HuH-7.5 (cell line): ENCODE measurements at places on chromosomes 3 and 15.

GRCh38 chr3:63631670-63632069 lies 20.8 kb upstream of the SNTN start:
- no peak for DNase-seq

GRCh38 chr3:81503026-81503425 lies 258.4 kb downstream of the GBE1 start:
- DNase-seq: no peak

GRCh38 chr3:79872483-79872882 lies 104.7 kb upstream of the ROBO1 start:
- DNase-seq: no peak

GRCh38 chr15:71273731-71274447 lies 158.6 kb downstream of the THSD4 start:
- no peak for DNase-seq

- no peak for DNase-seq
These were observed 6.5 kb downstream of the OR5K4 start for GRCh38 chr3:98359993-98360675.

DNA sequence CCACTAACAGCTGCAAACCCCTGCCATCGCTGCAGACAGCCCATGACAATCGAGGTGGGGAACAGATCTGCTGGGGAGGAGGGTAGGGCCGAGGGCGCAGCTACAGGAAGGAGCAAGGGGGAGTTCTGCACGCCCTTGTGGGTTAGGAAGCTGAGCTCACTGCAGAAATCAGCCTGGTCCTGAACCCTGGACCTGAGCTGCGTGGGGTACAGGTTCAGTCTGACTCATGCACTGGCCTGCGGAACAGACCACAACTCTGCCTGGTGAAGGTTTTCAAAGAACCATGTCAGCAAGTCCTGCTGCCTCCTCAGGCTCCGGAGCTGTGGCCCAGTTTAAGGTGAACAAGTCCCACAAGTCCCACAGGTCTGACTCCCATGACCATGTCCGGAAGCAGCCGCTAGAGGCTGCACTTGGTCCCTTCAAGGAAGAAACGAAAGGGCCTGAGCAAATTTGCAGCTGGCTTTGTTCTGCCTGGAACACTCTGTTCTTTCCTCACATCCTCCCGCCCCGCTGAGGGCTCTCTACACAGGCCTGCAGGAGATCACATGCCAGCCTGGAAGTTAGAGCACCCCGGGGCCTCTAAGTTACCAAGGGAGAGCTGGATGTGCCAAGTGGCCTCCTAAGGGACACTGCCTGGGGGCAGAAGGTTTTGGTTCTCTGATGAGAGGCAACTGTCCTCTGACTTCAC lies 49.4 kb upstream of the AKAP13 start:
- DNase-seq: peak; percentile 65

DNA sequence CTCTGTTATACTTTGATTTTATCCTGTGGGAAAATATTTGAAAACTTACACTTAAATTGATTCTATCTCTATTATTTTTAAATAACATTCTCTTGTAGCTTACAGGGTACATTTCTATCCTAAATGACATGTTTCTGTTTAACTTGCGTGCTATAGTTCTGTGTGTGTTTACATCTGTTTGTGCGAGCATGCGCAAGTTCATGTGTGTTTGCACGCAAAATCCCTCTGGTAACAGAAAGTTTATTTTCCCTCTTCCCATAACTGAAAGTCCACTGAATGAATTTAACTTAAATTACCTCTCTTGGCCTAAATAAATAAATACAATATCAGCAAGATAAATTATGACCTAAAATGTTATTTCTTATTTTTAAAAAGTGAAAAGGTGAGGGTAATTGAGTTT lies 117.3 kb upstream of the NEO1 start:
- no peak for DNase-seq

GRCh38 chr3:32500231-32500630 lies 2.4 kb downstream of the CMTM6 start:
- DNase-seq: no peak

DNA sequence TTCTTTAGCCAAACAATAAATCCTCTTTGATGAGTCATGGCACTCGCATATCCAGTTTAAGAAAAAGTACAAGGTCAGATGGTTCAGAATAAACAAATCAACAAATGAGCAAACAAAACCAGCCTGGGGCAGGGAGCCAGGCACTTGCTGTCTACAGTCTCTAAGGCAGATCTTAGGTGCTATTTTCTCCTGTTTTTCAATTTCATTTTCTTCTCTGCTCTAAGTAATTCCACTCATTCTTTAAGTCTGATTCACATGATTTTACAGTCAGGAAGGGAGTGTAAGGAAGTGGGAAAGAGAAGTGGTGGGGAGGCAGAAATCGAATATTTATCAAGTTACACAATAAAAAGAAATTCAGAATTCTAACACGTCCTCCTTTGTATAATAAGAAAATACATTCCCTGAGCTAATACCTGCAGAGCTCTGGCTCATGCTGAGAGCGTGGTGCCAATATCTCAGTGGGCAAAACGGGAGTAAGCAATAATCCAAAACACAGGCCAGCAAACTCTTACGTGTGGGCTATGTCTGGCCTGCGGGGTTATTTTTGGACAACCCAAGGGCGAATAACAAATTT lies 298.6 kb downstream of the ADAMTS17 start:
- no peak for DNase-seq

DNA sequence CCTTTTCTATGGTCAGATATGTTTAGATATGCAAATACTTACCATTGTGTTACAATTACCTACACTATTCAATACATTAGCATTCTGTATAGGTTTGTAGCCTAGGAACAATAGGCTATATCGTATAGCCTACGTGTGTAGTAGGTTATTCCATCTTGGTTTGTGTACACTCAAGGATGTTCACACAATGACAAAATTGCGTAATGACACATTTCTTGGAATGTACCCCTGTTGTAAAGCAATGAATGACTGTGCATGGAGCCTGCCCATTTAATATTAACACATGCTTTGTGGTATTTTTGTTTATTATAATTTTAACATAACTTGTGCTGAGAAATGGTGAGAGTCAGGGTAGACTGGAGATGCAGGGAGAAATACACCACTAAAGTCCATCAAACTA lies 154.9 kb downstream of the LEKR1 start:
- DNase-seq: no peak

- no peak for DNase-seq
These were observed 24.9 kb downstream of the SIAH2 start for GRCh38 chr3:150737874-150738679.

GRCh38 chr15:41396111-41396510 lies 6.2 kb downstream of the NDUFAF1 start:
- DNase-seq: no peak

GRCh38 chr3:129483870-129484269 lies 43.8 kb downstream of the IFT122 start:
- DNase-seq: no peak
